ENCODE measurements at places on chromosomes 2 and 18.

DNA sequence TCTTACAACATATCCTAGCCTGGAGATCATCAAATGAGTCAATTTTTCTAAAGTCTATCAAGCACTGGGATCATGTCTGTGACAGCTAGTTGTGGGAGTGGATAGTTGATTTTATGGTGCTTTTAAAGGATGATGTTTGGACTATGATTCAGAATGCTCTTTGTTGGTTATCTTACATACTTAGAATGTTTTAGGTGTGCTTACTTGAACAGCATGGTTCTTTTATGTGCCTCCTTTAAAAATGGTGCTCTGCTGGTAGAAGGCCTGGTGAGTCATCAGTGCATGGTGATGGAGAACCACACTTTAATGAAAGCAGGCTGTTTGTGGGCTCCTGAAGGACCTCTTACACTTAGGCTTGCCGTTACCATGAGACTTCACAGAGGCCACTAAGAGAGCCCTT lies 682.7 kb upstream of the FANCL start:
- no peak for DNase-seq

DNA sequence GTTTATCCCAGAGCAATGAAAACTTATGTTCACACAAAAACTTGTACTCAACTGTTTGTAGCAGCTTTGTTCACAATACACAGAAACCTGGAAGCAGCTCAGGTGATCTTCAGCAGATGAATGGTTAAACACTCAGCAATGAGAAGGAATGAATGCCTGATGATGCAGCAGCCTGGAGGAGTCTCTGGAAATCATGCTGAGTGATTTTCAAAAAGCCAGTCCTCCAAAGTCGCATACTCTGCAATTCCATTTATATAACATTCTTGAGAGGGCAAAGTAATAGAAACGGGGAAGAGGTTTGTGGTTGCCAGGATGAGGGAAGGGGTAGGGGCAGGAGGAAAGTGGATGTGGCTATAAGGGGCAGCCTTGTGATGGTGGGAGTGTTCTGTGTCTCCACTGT lies 108.1 kb downstream of the CTIF start:
- no peak for DNase-seq

- DNase-seq = no peak
These were observed 250.7 kb upstream of the SMAD7 start for GRCh38 chr18:49201464-49201863.

- no peak for DNase-seq
These were observed 101.7 kb downstream of the STK39 start for GRCh38 chr2:168145426-168146310.

DNA sequence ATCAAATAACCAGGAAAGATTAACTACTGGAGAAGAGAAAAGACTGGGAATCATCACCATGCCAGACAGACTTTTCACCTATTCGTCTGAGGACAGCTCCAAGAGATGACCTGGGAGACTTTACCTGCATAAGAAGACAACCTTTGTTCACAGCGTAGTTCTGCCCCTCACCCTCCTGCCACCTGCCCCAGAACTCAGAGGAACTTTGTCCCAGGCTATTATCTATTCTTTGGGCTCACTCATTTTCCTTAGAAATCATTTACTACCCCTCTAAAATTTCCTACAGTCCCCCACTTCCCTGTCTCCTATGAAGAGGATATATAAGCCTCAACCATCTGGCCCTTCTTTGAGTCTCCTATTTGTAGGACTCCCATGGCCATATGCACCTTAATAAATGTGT lies 19.3 kb upstream of the COPS8 start:
- DNase-seq = no peak

DNA sequence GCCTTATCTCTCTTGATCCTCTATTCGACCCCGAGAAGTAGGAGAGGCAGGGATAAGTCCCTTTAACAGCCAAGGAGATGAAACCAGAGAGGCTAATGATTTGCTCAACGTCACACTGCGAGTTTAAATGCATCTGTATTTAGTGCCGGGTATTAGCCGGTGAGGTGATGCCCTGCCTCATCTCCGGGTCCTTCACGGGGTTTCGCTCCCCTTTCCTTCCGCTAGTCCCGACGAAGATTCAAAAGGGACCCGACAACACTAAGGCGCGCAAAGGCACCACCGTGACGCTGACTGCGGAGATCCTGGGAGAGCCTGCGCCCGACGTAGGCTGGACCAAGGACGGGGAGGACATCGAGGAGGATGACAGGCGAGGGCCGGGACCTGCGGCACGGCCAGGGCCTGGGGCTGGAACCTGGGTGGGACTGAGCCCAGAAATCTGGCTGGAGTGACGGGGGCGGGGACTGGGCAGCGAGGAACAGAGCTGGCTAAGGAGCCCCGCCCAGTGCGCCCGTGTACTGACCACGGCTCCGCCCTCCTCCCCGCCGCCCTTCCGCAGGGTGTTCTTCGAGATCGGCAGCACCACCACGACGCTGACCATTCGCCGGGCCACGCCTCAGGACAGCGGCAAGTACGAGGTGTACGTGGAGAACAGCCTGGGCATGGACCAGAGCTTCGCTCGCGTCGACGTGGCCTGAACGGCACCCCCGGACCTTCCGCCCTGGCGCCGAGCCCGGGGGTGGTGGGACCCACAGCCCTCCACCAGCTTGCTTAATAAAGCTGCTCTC lies 1.0 kb upstream of the GMPPA start:
- DNase-seq = no peak

- no peak for DNase-seq
These were observed 70.0 kb upstream of the ATP5MC3 start for GRCh38 chr2:175251425-175252041.

DNA sequence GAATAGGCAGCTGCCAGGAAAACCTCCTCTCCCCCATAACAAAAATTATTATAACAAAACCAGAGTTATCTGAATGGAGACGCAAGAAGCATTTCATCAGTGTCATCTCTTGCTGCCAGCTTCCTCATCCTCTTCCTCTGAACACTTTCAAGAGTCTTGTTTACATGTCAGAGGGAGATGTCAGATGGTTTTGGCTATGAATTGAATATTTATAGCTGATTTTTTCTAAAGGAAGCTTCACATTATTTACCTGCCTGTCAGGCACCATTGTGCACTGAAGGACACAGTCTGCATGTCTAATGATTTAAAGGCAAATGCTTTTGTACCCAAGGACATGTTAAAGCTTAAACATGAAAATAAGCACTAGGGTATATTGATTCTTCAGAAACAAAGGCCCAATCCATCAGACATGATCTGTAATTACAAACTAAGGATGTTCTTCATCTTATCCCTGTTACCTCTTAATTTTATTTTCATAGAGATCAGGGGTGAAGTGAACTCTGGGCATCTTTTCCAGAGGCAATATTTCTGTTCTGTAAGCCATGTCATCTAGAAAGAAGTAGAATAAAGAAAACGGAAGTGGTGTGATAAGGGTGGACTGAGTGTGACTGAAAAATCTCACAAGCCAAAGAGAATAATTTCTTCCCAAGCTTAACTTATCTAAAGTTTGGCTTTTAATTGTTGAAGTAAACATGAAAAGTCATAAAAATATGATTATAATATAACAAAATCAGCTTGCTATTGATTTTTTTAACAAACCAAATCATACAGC lies 168.7 kb downstream of the ANKRD44 start:
- DNase-seq = no peak

GRCh38 chr18:23257137-23257536 lies 121.9 kb downstream of the CABLES1 start:
- no peak for DNase-seq

GRCh38 chr2:126568734-126569133 lies 87.2 kb upstream of the GYPC start:
- no peak for DNase-seq

- no peak for DNase-seq
These were observed 42.3 kb downstream of the KCTD1 start for GRCh38 chr18:26506012-26506411.

Data from stimulated activated CD8-positive, alpha-beta memory T cell treated with anti-CD3 and anti-CD28 coated beads, Interleukin-7, amount 100 ng/mL, for 4 hours (primary cell).